NCI-H1092 (cell line): ENCODE measurements at places on chromosomes 2 and 18.

DNA sequence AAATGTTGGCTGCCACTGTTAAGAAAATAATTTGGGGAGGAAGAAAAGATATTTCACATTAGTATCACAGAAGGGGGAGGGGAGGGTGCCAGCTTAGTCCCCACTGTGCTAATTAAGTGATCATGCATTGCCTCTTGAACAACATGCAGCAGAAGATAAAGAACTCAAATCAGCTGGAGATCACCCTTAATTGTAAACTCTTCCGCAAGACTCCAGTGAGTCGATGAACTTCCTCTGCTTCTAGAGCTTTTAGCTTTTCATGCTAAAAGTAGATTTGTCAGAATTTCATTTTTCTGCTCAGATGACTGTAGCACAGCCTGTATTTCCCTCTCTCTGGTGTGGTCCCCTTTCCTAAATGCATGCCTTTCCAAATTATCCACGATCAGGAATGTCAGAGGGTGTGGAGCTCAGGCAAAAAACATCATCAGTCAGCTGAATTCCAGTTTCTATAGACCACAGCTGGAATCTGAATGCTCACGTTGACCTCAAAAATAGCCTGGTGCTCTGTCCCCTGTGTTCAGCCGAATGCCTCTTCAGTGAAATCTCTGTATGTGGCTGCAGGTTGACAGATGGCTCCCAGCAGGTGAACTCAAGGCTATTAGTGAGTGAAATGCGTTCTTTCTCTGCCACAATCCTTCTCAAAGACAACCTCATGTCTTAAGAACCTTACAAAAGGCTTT, 156.8 kb upstream of the UNC80 start:
- DNase-seq = no peak

GRCh38 chr18:42429196-42429595, 474.2 kb downstream of the PIK3C3 start:
- no peak for DNase-seq

- no peak for DNase-seq
These were observed 8.9 kb downstream of the SLC4A3 start for GRCh38 chr2:219636144-219636915.

- DNase-seq = no peak
These were observed 29.8 kb downstream of the ARMC9 start for GRCh38 chr2:231228223-231228622.

GRCh38 chr2:18209934-18210639, 331.6 kb downstream of the KCNS3 start:
- DNase-seq = peak; percentile 7

GRCh38 chr2:178827739-178828485, 20.7 kb upstream of the TTN start:
- DNase-seq = no peak

- no peak for DNase-seq
These were observed 42.7 kb upstream of the ZDBF2 start for GRCh38 chr2:206231669-206232286.

- no peak for DNase-seq
These were observed 11.1 kb upstream of the NTSR2 start for GRCh38 chr2:11680901-11681721.

- DNase-seq = peak; percentile 48
These were observed 34.2 kb downstream of the TRAPPC12 start for GRCh38 chr2:3413697-3414096.

- DNase-seq = no peak
These were observed 613.5 kb upstream of the SETBP1 start for GRCh38 chr18:44067186-44067585.

DNA sequence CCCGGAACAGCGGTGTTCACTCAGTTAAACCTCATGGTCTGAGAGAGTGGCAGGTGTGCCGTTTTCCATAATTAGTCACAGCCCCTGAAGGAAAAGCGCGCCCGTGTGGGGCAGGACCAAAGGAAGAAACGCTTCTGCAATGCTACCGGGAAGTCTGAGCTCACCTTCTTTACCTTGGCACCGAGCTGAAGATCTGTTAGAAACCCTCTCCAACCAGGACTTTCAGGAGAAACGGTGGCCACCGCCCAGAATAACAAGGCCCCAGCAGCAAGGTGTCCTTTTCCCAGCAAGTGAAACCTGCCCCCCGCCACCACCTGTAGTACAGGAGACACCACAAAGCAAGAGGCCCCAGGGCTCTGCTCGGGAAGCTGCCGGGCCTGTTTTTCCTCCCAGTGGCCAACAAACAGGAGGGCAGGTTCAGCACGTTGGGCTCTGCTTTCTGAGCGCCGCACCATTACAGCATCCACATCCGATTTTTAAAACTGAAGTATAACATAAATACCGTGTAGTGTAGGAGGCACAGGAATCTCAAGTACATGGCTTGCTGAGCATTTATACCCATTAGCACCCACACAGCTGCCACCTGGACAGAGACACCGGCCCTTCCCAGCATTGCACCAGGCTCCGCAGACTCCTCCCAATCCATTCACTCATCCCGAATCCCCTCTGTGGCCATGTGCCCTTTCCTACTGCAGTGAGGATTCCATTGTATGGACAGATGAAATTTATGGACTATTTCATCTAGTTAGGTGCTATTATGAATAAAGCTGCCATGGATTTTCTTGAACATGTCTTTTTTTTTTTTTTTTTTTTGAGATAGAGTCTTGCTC, 121.8 kb upstream of the RIOK3 start:
- no peak for DNase-seq

DNA sequence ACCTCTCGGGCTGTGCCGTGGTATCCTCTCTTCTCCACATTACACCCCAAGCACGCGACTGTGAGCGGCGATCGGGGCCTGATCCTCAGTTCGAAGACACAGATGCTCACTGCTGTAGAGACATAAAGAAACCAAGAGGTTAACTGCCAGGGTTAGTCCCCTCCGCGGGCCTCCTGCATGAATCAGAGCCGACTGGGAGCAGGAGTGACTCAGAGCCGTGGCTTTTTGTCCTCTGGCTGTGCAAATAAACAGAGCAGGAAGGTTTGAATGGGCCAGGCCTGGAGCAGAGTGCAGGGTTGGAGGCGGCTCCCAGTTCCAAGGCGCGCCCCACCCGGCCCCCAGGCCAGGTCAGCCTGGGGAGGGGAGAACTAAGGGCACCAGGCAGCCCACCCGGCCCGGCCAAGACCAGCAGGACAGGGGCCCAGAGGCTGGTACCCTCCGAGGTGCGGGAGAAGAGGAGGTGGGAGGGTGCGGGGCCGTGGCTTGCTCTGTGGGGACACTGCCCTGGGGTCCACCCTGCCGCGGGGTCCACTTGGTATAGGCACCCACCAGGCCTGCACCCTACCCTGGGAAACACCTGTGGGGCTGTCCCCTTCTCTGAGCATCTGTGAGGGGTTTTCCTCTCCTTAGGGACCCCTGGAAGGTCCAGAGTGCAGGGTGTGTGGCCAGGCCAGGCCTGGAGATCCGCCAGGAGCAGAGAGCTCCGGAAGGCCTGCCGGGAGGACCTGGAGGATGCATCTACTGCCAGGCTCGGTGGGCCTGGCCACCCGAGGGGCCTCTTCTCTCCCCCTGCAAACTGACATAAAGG, 16.5 kb downstream of the TWIST2 start:
- peak; percentile 39 for DNase-seq

DNA sequence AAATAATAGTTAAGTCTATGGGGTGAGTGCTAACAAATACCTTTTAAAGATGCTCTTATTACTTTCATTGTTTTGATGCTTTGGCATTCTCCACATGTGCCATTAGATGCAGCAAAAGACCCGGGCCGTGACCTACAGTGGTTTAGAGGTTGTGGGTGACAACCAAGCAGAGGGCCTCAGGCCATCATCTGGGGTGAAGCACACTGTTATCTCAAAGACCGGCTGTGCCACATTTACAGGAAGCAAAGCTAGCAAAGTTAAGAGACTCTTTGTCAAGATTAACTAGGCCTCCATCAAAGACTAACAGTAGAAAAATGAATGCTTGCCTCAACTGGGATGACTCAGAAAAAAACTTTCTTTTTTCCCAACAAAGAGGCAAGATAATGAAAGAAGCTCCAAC, 695.3 kb downstream of the SATB2 start:
- no peak for DNase-seq

DNA sequence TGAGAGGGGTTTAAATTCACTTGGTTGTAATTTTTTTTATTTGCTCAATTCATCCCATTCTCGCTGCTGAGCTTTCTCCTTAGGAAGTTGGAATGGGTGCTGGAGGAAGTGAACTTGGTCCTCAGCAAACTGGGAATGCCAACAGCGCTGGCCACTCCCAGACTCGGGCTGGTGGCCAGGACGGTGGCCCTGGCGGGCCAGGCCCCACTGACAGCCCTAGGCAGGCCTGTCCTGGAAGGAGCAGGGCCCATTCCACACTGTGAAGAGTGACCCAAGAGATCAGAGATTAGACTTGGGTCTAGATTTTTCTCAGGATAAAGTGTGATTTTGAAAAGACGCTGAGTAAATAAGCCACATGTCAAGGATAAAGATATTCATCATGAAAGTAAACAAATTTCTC, 132.7 kb downstream of the HDAC4 start:
- no peak for DNase-seq

- no peak for DNase-seq
These were observed 19.4 kb upstream of the DUSP2 start for GRCh38 chr2:96164459-96165184.

DNA sequence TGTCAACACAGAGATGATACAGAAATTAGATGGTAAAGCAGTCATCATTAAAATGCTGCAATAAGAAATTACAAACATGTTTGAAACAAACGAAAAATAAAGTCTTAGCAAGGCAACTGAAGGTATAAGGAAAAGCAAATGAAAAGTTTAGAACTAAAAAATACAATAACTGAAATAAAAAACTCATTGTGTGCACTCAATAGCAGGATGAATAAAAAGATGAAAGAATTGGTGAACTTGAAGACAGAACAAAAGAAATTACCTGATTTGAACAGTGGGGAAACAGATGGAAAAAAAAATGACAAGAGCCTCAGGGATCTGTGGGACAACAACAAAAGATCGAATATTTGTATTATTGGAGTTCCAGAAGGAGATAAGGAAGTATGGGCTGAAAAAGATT, 46.5 kb downstream of the TSN start:
- no peak for DNase-seq

DNA sequence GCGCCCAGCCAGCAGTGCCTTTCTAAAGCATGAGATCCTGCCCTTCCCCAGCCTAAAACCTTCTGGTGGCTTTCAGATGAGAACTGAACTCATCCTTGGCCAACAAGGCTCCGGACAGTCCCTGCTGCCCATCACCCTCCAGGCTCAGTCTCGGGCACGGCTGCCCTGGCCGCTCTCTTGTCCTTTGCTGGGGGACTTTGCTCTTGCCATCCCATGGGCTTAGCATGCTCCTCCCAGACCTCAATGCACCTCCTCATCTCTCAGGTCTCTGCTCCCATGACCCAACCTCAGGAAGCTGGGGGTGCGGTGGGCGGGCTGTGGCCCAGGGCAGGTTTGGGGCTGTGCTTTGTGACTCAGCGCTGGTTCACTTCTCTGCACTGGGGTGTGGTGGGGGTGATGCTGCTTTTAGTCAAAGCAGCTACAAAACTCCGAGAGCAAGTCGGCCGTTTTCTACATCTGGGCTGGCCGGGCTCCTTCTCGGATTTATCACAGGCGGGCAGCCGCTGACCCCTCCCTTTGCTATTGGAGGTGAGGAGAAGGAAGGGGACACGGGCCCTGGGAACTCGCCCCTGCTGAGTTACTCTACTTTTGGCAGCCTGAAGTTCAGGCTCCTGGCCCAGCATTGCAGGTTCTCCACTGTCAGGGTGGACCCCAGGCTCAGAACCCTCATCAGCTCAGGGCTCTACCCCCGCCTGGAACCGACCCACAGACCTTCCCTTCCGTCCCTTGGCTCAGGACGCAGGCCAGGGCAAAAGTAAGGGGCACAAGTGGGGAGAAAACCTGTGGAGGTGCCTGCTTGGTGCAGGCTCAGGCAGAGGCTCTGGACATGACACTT, 90.6 kb upstream of the TAF1B start:
- no peak for DNase-seq

- DNase-seq = no peak
These were observed 23.3 kb downstream of the GNLY start for GRCh38 chr2:85717308-85718008.

DNA sequence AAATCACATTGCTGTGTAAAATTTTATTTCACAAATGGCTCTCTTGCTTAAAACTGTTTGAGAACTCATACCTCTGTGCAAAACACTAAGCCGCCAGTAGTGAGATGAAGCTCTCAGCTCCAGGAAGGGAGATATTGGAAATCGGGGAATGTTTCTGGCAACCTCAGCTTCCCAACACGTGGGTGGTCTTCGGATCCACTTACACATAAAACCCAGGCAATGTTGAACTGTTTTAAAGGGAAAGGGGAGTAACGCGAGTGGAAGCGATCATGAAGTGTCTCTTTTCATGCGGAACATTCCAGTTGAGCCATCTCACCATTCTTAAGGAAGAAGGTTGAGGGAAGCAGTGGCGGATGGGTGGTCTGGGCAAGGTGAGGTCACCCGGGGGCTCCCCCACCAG, 136.8 kb downstream of the ASB1 start:
- DNase-seq = no peak

DNA sequence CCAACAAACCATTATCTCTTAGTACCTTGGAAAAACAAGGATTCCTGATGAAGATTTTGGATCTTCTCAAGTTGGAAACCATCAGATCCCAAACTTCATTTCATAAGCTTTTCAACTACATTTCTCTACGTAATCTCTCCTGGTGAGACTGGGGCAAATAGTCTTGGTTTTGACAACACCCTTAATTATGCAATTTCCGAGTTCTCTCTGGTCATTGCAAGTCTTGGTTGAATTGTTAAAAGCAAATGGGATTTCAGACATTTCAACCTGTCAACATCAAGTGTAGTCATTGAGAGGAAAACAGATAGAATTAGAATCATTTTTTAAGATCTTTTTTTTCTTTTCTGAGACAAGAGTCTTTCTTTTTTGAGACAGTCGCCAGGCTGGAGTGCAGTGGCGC, 26.2 kb downstream of the KLF7 start:
- no peak for DNase-seq

DNA sequence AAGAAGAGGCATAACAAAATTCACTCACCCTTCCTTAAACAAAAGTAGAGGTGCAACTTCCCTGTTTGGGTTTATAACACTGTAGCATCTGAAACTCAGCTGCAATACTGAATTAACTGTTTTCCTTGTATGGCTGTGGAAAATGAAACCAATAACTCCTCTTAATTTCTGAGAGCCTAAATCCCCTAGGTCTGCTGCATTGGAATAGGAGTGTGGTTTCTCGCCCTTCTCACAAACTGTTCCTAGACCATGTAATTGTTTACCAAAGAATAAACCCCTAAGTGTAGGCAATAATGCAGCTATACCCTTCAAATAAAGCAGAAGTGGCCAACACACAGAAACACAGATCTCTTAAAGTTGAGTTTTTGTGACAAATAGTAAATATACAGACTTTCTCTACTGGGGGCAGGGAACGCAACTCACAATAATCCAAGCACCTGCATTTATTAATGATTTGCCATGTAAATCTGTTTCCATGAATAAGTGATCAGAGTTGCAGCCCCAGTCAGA, 52.0 kb downstream of the RASGRP3 start:
- DNase-seq = no peak

DNA sequence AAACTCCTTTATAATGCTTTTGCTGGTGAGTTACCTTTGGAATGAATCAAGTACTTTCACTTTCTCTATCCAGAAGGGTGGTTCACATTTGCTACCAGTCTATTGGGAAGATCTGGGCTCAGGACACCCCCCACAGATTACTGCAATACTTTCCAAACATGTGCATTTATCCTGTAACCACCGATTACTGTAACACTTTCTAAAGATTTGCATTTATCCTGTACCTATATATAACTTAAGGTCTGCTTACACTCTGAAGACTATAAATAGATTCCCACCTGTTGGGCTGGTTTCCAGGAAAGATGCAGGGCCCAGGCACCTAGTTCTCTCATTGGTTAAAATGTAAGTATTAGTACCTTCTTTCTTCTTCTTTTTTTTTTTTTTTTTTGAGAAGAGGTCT, 113.0 kb upstream of the NEDD4L start:
- DNase-seq = no peak

- peak; percentile 11 for DNase-seq
These were observed 89.6 kb downstream of the UXS1 start for GRCh38 chr2:106104332-106105062.
